ENCODE measurements at places on chromosomes 4 and X. TPM values are rescaled to one million over a fixed set of nuclear protein-coding genes. Genes with fewer than 3 reads are reported as not detected.

Gene MAGEC1
- 0.03 TPM for total RNA-seq

Gene TCP11X2
- total RNA-seq = not detected

Gene PGAM4
- 0.17 TPM for total RNA-seq

Gene SLC25A43
- total RNA-seq = 35.2 TPM

Gene ART3
- not detected for total RNA-seq

Gene PCDH11X
- not detected for total RNA-seq

Gene ATP2B3
- 0.10 TPM for total RNA-seq

Gene AKAP4
- total RNA-seq = not detected

Gene EMCN
- not detected for total RNA-seq

Gene PACRGL
- 15.8 TPM for total RNA-seq

Gene TEX13B
- total RNA-seq = not detected

Gene LPAR4
- not detected for total RNA-seq

Gene TCEAL7
- not detected for total RNA-seq

Gene CFP
- total RNA-seq = 0.55 TPM

Gene CCKAR
- total RNA-seq = not detected

Gene MGARP
- 0.85 TPM for total RNA-seq

Gene AVPR2
- total RNA-seq = 0.09 TPM

Gene TXK
- total RNA-seq = 0.28 TPM

Gene HERC5
- 5.2 TPM for total RNA-seq

Gene TEX13D
- not detected for total RNA-seq

Gene WDFY3
- total RNA-seq = 11.1 TPM

Gene CYSLTR1
- total RNA-seq = not detected

Gene CCDC149
- 1.4 TPM for total RNA-seq
